WERI-Rb-1 (cell line): ENCODE measurements at places on chromosomes 2 and 18.

DNA sequence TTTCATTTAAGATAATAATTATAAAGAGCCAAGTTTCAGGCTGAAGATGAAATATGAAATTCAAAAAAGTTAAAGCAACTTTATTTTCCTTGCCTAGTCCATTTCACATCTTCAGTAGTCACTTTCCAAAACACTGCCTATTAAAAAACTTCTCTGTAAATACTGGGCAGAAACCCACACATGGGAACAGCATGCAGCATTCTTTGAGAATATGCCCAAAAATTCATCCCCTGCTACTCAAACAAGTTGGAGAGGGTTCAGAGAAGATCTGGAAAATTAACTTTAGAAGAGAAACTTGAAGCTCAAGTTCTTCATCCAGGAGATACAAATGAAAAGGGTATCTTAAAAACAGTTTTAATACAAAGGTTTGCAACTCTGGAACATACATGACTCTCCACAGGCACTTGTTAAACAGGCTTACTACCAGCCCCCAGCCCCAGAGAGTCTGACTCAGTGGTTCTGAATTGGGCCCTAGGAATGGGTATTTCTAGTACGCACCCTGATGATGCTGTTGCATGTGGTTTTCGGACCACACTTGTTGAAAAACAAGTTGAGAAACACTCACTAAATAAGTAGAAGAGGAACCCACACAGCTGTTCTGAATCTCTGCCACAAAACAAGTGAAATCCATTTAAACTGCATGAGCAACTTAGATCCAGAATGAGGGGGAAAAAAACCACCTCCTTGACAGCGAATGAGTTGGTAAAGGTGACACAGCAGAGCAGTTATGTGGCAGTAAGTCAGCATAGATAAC is 329.1 kb downstream of the SATB2 start:
- DNase-seq = no peak

DNA sequence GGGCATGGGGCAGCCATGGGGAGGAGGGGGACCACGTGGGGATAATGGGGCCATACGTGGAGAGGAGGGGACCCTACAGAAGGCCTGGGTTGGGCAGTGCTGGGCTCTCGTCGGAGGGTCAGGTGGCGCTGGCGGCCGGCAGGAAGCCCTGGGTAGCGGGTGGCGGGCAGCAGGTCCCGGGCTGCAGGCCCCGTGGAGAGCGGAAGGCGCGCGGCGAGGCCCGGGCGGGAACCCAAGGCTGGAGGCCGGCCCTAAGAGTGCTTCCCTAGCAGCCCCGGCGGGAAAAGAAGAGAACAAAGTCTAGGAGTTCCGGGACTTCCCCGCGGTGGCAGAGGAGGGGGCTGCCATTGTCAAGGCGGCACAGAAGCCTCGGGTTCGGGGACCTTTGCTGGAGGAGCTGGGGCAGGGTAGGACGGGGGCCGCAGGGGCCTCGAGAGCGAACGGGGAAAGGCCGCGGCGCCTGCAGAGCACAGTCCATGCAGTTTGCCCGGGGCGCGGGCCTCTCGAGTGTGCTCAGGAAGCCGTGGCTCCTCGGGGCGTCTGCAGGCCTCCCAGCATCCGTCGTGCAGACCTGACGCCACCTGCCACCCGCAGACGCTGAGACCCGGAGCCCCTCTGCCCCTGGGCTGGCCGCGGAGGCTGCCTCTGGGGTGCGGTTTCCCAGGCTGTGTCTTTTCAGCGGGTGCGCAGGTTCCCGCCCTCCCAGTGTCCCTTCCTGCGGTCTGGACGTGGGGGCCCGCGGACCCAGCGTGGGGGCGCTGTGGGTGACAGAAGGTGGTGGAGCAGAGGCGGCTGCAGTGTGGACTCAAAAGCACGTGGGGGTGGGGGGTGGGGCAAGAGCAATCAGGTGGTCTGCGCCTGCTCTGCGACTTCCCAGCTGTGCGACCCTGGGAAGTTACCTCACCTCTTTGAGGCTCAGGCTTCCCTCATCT is 19.4 kb upstream of the NCL start:
- no peak for DNase-seq

GRCh38 chr18:69267895-69268294 is 132.8 kb upstream of the DOK6 start:
- no peak for DNase-seq

DNA sequence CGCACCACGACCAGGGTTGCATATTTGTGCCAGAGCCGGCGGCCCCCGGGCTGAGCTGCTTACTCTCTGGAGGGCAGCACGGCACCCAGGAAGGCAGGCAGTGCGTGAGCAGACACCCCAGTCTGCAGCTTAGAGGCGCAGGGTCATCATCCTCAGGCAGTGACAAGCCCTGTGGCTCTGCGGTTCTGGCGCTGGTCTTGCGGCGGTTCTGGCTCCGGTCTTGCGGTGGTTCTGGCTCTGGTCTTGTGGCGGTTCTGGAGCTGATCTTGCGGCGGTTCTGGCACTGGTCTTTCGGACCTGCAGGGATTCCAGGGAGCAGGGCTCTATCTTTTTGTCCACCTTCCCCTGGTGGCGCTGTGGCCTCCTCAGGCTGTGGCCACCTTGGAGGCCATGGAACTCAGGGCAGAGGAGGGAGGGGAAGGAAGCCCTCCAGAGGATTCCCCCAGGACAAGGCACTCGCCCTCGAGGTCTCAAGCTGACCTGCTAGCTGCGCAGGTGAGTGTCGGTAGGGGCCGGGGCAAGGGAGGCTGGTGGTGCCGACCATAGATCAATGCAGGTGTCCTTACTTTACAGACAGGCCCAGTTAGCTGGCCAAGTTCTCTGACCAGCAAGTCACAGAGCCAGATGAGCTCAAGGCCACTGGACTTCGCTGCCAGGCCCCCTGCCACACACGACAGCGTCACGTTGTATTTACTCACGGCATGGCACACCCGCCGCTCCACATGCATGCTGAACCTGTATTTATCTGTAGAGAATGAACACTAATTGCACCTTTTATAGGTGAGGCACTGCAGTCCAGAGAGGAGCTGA is 14.9 kb downstream of the ESPNL start:
- DNase-seq = no peak

- DNase-seq = no peak
Measured at GRCh38 chr18:8379187-8379941, 229.9 kb upstream of the RAB12 start.
